Activated CD4-positive, alpha-beta T cell treated with anti-CD3 and anti-CD28 coated beads for 36 hours (primary cell): ENCODE measurements at places on chromosomes 1 and 21. TPM values are rescaled to one million over a fixed set of nuclear protein-coding genes. Genes with fewer than 3 reads are reported as not detected.

Gene ABCA4
- total RNA-seq, result 0.18 TPM

Gene SPRR1B
- total RNA-seq, result not detected

Gene PROK1
- total RNA-seq, result not detected

Gene PKLR
- not detected for total RNA-seq

Gene SDE2
- total RNA-seq, result 13.5 TPM

Gene PLA2G2F
- not detected for total RNA-seq

Gene PPIAL4G
- total RNA-seq, result 0.07 TPM

Gene PIP5K1A
- total RNA-seq, result 85.1 TPM

- no peak for DNase-seq
Observed at GRCh38 chr1:183353597-183353996, 64.6 kb downstream of the NMNAT2 start.

DNA sequence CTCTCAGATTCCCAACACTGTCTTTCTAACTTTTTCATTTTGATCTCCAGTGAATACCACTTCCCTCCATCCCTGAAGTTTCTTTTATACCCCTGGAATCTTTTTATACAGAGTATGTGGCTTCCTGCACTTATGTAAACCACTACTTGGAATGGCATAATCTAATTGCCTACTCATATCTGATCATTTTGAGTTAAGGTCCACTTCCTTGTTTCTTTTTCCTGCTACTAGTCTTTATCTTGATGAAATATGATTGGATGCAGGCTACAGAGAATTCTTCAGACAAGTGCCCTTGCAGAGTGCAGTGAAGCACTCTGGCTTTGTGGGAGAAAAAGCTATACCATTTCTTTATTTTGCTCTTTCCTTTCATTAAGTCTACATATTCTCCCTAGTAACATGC lies 325.3 kb upstream of the ADAMTS5 start:
- no peak for DNase-seq

- DNase-seq, result no peak
Observed at GRCh38 chr21:30426731-30427130, 1.0 kb upstream of the KRTAP13-3 start.

- no peak for DNase-seq
Observed at GRCh38 chr1:48823168-48823567, 46.5 kb upstream of the BEND5 start.

DNA sequence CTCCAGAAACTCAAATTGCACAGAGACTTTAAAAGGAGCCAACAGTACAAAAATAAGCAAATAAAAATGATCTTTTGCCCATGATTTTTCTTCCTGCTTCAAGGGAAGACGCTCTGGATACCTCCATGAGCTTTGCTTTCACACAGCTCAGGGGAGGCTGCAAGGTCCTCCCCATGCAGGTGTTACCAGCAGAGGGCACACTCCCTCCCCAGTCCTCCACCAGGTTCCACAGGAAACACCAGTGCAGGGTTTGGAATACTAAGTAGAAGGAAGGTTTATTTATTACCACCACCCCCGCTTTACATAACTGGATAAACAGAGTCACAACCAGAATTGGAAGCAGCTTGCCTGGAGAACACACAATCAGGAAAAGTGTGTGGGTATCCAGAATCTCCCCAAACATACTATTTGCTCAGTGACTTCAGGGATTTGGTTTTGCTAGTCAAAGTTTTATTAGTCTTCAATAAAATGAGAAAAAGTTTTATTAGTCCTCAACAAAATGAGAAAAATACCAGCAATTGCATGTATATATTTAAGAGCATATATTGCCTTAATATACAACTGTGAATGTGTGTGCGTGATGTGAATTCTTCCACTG lies 37.3 kb downstream of the HSD3B1 start:
- DNase-seq, result peak; percentile 26

- DNase-seq, result no peak
Observed at GRCh38 chr1:181128592-181129497, 40.3 kb downstream of the IER5 start.

DNA sequence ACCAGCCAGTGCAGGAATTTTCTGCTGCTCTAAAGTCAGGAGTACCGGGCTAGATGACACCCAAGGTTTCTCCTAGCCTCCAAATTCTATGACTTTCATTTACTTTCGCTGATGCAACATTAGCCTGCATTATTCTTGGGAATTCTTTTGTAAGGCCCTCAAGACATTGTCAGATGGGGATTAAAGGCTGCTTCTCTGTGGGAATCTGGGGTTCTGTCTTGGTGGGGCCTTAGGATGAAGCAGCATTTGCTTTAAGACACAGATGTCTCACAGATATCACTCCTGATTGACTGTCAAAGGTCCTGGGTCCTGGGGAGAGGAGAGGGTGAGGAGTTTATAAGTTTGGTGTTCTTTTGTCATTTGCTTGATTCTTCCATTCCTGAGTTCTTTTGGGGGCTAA lies 11.6 kb downstream of the PKP1 start:
- DNase-seq, result no peak

DNA sequence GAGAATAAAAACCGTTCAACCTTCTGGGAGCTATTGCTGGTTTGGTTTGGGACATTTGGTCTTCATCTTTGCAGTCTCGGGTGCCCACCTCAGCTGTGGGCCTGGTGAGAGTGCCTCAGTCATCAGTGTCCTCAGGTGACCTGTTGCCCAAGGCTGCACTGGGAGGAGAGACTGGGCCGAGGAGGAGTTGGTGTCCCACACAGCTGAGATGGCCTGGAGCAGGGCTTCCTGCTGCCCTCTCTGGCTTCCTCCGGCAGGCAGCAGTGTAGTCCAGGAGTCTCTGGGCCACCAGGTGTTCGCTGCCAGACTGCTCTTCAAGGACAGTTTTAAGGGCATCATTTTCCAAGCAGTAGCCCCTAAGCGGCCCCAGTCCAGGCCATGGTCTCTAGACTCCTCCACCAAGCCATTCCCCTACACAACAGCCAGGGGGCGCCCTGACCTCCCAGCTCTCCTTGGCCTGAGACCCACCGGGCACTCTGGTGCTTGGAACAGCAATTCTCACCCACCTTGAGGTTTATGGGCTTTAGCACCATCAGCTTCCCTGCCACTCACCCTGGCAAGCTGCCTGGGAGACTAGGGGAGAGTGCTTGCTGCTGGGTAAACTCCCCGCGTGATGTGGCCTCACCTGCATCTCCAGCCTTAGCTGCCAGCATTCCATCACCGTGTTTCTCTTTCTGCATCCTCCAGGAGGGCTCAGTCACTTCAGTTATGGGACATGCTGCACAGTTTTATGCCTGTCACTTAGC lies 9.1 kb upstream of the SYTL1 start:
- DNase-seq, result peak; percentile 72

DNA sequence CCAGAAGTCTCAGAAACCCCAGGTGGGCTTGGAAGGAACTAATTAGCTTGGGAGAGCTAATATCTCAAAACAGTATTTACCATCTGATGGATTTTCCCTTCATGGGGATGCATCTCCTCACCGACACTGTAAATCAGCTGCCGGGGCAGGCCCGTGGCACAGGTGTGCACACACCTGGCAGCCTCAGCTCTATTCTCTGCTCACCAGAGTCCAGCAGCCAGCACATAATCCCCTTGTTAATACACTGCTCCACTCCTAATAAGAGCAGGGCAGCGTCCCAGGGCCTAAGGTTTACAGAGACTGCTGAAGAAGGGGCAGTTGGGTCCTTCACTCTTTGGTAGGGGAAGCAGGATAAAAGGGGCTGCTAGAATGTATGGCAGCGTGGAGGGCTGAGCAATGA lies 200.0 kb downstream of the TOMM20 start:
- no peak for DNase-seq

DNA sequence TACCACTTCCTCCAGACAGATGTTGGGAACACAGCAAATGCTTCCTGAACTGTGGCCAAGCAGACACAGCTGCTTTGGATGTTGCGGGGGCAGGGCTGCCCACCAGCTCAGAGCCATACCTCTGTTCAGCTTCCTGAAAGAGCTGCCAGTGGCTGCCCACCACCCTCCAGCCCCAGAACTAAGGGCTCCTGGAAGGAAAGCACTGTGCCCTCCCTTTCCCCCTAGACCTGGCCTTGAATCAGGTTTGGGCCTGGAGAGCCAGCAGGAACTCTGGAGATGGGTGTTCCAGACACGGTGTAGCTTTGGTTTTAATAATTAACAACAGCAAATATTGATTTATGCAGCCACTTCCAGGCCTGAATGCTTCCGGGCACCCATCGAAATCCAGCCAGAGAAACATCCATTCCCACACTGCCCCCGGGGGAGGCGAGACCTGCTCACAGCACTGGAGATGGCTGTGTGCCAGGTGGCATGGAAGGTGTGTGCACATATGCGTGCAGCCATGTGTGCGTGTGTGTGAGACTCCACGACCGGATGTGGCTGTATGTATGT lies 45.7 kb downstream of the RAP1GAP start:
- DNase-seq, result no peak

- no peak for DNase-seq
Observed at GRCh38 chr1:202578001-202578504, 132.2 kb downstream of the SYT2 start.

DNA sequence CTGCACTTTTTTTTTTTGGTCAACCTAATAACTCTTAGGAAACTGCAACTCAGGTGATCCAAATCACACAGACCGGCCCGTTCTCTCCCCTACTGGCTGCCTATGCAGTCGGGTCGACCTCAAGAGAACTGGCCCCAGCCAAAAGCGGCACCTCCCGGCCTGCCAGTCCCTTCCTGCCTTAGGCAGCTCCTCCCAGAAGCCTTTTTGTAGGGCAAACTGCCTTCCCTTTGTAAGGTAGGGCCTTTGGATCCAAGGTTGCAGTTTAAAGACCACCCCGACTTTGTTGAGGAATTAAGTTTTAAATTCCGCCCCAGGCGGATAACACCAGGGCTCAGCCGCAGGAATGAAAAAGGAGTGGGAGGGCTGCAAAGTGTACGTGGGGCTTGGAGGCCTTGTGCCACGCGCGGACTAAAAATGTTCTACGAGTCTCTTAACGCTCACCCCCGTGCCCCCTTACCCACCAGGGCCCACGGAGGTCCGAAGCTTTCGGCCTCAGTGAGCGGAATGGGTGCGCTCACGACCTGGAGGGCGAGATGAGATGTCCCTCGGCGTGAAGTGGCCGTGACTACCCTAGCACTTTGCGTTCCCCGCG lies 642 bp upstream of the ST3GAL3 start:
- DNase-seq, result peak; percentile 57

DNA sequence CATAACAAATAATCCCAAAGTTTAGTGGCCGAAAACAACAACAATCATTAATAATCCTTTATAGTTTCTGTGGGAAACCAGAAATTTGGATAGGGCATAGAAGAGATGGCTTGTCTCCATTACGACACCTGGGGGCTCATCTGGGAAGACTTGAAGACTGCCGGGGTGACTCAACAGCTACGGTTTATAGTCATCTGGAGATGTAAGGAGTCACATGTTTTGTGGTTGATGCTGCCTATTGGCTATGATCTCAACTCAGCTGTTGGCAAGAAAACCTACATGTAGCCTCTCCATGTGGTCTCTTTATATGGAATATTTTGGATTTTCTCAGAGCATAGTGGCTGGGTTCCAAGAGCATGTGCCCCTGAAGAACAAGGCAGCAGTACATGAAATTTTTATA lies 29.3 kb upstream of the TSPAN2 start:
- DNase-seq, result no peak

DNA sequence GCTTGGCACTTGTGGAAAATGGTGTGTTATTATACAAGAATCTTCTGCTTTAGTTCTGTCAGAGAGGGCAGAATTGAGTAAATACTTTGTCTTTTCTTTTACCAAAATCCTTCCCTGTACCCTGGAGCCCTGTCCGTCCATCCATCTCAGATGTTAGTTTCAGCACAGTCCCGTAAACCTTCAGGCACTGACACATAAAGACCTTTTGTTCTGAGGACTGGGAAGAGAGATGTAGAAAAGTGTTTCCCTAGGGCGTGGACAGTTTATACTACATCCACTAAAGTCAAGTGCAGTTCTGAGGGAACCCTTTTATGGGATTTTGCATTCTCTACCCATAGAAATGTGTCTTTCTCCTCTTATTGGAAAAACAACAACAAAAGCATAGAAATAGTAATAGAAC lies 162.4 kb downstream of the PDE4B start:
- DNase-seq, result no peak

DNA sequence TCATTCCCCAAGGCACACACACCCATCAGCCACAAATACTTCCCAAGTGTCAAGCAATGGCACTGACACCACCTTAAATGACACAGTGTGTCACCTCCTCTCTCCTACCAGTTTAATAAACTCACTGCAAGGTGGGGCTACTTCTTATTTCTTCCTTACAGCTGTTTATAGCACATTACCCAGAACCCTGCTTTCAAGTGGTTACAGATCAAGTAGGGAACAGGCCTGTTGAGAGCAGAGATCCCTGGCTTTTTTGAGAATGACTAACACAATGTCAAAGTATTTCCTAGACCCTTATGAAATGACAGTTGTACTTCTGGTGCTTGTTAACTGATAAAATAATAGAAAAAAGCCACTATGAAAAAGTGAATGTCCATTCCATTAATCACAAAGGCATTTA lies 19.8 kb downstream of the ZBTB17 start:
- DNase-seq, result no peak

DNA sequence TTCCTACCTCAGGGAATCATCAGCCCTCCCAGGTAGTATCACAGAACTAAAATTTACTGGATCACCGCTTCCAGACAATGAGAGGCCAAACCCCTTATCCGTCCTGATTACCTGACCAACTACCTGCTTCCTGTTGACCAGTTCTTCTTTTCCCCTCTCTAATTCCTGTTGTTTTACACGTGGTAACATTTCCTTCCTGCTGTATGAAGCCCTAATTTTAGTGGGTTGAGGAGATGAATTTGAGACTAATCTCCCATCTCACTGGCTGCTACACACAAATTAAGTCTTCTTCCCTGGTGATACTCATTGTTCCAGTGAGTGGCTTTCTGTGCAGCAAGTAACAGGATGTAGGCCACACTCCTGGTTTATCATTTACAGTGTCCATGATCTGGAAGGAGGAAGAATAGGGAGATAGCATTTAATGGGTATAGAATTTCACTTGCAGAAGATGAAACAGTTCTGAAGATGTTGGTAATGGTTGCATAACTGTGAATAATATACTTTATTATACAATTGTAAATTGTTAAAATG lies 2112.9 kb downstream of the NCAM2 start:
- DNase-seq, result no peak
